ENCODE measurements at places on chromosomes 12 and 14.

GRCh38 chr14:24911324-24912109 lies 138.4 kb downstream of the STXBP6 start:
- no peak for DNase-seq

- DNase-seq = no peak
Observed at GRCh38 chr14:62181591-62181990, 419.4 kb downstream of the SNAPC1 start.

GRCh38 chr12:58673021-58673420 lies 247.3 kb downstream of the LRIG3 start:
- no peak for DNase-seq

- no peak for DNase-seq
Observed at GRCh38 chr12:59632408-59632807, 36.6 kb downstream of the SLC16A7 start.

DNA sequence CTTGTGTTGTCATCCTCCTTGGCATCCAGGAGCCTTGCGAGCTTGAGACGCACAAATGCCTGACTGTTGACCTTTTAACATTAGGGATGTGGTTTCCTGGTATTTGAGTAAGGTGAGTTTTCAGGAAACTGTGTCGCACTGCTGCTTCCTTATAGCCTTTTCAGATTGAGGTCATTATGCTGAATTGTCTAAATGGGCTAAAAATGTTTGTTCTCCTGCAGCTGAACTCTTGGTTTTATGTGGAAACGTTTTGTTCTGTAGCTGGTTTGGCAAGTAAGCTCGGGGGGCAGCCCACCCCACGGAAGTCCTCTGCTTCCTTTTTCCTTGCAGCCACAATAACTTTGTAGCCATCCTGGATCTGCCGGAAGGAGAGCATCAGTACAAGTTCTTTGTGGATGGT lies 5.7 kb downstream of the PRKAB1 start:
- no peak for DNase-seq

DNA sequence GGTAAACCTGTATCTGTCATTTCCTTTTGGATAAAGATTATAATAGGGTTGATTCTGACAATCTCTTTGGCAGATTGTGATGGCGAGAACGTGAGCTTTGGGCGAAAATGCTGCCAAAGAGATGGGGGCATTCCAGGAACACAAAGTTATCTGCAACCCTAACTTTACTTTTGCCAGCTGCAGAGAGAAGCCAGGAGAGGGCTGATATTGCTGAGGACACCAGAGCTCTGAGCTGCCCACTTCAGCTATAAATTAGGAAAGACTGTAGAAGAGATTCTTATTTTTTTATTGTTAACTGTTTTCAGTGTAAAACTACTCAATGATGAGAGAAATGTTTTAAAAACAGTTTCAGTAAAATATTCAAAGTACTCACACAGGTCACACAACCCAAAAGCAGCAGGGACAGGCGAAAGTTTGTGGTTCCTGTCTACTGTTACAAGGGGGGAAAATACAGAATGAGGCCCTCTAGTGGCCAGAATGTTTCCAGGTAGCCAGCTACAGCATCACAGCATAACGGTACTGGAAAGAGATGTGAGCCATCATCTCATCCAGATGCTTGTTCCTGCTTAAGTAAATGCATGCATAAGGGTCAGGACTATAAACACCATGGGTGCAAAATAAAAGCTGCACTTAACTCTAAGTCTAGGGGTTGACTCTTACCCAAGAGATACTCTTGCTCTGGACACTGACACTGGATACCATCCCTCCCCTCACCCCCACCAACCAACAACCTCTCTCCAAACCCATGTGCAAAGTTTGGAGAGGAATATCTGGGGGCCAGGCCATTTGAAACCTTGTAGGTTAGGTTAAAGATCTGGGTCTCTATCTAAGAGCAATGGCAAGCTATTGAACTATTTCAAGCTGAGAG lies 498.4 kb downstream of the RMST start:
- no peak for DNase-seq

- DNase-seq = no peak
Observed at GRCh38 chr12:106132175-106133135, 6.3 kb downstream of the NUAK1 start.

DNA sequence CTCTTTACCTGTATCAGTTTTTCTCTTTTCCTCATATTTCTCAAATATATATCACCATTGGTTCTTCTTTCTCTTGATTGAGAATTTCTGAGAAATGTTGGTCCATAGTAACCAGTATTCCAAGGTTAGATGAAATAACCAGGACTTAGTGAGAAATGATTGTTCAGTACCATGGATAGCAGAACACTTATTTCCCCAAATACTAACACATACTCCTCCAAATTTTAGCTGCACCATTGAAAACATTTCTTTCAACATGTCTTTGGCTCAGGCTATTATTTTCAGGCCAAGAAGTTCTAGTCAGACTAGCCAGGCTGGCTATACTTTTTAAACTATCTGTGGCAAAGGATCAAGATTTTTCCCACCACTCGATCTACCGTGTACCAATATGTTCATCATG lies 113.3 kb downstream of the PTPRO start:
- no peak for DNase-seq

GRCh38 chr14:70987041-70987440 lies 79.8 kb downstream of the PCNX1 start:
- DNase-seq = no peak

GRCh38 chr12:117967043-117967442 lies 1.7 kb downstream of the KSR2 start:
- DNase-seq = no peak

DNA sequence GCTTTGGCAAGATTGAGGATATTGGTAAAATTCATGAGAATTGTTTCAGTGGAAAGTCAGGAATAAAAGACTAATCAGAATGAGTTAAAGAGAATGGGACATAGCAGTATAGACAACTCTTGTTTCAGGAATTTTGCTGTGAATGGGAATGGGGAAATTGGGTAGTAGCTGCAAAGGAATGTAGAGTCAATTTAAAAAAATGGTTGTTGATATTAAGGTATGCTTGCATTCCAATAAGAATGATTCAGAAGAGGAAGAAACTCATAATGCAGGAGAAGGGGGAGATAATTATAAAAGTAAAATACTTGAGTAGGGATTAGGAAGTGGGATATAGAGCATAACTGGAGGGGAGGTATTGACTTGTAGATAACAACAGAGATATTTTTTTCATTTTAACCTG lies 40.7 kb downstream of the MNAT1 start:
- no peak for DNase-seq

- DNase-seq = no peak
Observed at GRCh38 chr14:28603606-28604005, 163.0 kb upstream of the FOXG1 start.

DNA sequence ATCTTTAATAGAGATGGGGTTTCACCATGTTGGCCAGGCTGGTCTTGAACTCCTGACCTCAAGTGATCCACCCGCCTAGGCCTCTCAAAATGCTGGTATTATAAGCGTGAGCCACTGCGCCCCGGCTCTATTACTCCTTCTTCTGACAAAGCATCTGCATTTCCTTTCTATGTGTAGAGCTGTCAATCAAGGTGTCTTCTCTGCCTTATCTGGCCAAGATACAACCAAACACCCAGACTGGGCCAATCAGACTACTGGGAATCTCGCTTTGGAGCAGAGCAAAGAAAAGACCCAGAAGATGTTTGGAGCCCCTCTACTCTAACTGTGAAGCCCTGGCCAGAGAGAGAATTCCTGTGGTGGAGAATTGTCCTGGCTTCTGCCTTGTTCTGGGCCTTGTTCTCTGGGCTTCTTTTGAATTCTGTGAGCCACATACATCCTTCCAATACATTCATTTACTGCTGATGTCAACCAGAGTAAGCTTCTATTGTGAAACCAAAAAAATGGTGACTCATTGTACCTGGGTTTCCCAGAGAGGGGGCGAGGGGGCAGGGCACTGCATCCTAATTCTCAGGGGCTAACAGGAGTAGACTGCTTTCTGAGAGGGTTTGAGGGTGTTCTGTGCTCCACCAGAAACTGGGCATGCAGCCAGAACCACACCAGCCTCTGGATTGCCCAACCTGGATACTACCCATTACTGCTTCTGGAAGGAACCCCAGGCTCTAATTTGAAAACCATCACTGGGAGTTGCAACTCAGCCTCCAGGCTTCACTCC lies 18.8 kb upstream of the FLVCR2 start:
- DNase-seq = no peak

GRCh38 chr12:77343291-77343690 lies 277.9 kb upstream of the E2F7 start:
- no peak for DNase-seq

GRCh38 chr14:76990084-76990483 lies 38.4 kb downstream of the IRF2BPL start:
- DNase-seq = no peak

DNA sequence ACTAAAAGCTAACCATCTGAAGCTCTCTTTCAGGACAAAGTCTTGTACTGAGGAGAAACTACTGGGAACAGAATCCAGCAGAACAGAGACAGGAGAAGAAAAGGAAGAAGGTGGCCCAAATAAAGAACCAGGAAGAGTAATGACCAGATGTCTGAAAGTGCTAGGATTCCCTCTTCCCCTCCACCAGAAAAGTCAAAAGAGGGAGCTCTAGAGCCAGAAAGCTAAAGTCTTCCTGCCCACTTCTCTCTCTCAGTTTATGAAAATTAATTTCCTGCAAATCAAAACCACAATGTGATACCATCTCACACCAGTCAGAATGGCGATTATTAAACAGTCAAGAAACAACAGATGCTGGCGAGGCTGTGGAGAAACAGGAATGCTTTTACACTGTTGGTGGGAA lies 47.2 kb downstream of the SPPL3 start:
- DNase-seq = no peak

GRCh38 chr12:33317746-33318145 lies 121.9 kb downstream of the SYT10 start:
- DNase-seq = no peak

DNA sequence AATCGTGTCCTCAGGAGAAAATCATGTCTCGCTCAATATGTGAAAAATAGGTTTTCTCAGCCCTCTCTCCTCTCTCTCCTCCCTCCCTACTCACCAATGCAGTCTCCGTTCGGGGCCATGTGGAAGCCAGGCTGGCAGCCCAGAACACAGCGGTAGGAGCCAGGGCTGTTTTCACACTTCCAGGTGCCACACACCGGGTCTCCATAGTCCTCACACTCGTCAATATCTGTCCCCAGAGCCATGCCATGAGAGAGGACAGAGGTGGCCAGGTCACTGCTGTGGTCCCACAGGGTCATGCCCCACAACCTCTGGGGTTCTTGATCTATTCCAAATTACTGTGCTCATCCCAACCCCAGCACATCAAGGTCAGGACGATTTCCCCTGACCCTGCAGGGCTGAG lies 13.5 kb downstream of the ISCA2 start:
- no peak for DNase-seq

DNA sequence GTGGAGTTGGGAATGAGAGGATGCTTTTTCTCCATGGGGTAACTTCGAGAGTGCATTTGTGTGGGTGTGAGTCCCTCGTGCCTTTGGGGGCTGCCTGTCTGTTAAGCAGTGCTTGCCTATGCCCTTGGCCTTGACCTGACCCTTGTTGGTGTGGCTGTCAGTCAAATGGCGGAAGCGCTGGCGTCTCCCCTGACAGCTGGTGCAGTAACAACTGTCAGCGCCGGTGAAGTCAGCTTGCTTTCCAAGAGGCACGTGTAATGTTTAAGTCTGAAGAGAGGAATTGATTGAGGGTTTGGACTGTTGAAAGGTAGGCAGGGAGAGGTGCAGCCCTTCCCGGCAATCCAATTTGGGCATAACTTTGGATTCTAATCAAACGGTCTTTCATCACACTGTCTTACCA lies 211.3 kb downstream of the AACS start:
- DNase-seq = no peak

DNA sequence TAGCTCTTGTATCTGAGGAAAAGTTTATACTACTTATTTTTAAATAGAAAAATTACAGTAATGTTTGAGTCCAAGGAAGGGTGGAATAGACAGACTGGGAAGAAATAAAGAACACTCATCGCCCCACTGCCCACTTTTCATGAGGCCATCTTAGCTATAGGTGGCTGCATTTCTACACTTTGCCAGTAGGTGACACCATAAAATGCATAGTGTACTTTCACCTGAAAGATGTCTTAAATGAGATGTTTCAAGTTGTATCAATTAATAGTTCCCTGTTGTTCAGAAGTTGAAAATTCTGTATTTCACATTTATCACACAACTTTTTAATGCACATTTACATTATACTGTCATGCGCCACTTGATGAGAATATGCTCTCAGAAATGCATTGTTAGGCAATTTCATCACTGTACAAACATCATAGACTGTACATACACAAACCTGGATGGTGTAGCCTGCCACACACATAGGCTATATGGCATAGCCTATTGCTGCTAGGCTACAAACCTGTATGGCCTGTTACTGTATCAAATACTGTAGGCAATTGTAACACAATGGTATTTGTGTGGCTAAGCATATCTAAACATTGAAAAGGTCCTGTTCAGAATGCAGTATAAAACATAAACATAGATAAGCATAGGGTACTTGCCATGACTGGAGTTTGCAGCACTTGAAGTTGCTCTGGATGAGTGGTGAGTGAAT lies 27.6 kb downstream of the PMCH start:
- DNase-seq = no peak

GRCh38 chr12:103855036-103855712 lies 14.1 kb upstream of the NT5DC3 start:
- DNase-seq = no peak

DNA sequence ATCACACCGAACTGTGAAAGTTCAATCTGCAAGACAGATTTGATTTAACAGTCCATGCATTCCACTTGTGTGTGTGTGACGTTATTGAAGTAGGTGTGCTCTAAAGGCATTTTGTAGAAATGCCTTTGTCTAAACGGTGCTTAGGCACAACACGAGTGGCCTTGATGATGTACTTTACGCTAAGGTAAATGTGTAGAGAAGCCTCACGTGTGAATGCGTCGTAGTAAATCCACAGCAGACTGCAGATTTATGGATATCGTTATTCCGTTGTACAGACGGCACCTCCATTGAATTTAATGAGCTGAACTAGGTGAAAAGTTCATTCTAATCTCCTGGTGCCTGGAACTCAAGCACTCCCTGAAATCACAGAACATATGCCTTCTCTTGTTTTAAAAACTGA lies 202.8 kb upstream of the STXBP6 start:
- DNase-seq = no peak

GRCh38 chr12:10590966-10591365 lies 22.4 kb downstream of the MAGOHB start:
- no peak for DNase-seq

DNA sequence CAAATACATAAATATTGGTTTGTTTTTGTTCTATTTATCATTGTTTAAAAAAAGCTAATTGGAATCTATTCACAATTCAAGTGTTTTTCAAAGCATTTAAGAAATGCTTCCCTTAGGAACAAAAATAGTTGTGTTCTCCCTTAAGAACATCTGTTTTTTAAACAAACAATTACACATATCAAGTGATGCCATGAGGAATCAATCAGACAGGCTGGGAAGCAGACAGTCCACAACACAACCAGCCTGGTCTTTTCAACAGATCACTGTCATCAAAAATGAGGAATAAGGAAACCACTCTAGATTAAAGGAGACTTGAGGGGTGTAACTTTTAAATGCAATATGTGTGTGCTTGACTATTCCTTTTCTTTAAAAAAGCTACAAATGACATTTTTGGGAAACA lies 25.5 kb downstream of the GALC start:
- no peak for DNase-seq

GRCh38 chr12:2295941-2296461 lies 243.2 kb downstream of the CACNA1C start:
- DNase-seq = no peak

- DNase-seq = no peak
Observed at GRCh38 chr12:110931315-110931728, 10.9 kb upstream of the MYL2 start.

Data from stimulated activated CD4-positive, alpha-beta T cell treated with anti-CD3 and anti-CD28 coated beads, TNF-alpha, amount 100 ng/mL, for 4 hours (primary cell).